ENCODE measurements at places on chromosomes 6 and 20.

DNA sequence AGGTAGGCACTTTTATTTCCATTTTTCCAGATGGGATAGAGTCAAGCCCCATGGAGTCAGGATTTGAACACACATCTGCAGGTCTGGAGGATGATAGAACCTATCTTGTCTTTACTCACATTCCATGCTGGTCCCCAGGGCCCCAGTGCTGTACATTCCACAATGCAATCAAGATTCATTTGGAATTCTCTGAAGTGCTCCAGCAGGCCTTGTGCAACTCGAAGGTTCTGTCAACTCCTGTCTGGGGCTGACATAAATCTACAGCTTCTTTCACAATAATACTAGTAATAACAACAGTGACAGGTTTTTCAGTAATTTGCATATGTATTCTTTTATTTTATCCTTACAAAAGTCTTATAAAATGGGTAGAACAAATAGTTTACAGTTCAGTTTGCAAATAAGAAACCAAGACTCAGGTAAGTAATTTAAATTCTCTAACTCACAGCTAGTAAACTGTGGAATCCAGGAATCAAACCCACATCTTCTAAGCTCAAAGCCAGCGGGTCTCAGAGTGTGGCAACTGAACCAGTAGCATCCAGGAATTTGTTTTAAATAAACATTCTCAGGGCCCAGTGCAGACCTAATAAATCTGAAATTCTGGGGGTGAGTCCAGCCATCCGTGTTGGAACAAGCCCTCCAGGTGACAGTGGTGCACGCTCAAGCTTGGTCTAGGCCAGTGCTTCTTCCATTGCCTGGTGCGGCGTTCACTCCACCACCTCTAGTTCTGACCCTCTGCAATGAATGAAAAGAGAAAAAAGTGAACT lies 137.0 kb upstream of the TNFAIP3 start:
- no peak for DNase-seq

DNA sequence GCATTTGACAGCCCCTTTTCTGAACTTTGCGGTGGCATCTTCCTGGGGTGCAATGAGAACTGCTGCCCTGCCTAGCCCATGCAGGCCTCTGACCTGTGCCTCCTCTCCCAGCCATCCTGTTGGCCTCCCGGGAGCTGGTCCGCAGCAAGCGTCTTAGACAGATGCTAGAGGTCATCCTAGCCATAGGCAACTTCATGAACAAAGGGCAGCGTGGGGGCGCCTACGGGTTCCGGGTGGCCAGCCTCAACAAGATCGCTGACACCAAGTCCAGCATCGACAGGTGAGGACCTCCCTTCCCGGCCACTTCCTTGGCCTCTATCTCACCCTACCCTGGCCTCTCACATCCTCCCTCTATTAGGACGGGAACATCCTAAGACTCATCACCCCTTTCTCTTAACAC lies 37.6 kb downstream of the MOCS1 start:
- no peak for DNase-seq

DNA sequence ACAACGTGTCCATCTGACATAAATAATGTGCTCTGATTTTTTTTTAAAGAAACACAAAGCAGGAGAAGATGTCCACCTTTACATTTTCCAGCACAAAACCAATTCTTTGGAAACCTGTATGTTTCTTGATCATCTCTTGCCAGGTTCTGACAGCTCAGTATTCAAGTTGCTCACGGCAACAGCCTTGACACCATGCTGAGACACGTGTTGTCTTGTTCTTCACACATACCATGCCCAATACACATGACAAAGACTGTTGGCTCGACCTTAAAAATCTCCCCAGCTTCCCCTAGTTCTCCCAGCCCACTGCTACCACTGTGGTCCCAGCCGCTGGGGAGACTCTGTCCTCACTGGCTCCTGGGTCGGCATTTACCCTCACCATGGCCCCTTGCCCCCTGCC lies 518.9 kb downstream of the PREX1 start:
- DNase-seq = no peak

DNA sequence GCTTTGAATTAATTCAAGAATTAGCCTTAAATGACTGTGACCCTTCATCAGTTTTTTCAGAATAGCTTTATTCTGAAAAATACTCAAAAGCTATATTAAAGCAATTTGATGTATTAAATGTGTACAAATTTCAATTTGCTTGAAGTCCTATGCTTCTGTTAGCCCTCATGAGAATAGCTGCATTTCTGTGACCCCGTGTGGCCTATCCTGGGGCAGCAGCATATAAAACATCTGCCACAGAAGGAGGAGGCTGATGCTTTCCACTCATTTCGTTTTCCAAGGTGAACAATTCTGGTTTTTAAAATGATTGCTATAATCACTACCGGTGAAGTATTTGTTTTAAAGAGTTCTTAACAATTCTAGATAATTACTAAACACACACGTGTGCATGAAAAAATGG lies 360.3 kb downstream of the BTBD9 start:
- no peak for DNase-seq

DNA sequence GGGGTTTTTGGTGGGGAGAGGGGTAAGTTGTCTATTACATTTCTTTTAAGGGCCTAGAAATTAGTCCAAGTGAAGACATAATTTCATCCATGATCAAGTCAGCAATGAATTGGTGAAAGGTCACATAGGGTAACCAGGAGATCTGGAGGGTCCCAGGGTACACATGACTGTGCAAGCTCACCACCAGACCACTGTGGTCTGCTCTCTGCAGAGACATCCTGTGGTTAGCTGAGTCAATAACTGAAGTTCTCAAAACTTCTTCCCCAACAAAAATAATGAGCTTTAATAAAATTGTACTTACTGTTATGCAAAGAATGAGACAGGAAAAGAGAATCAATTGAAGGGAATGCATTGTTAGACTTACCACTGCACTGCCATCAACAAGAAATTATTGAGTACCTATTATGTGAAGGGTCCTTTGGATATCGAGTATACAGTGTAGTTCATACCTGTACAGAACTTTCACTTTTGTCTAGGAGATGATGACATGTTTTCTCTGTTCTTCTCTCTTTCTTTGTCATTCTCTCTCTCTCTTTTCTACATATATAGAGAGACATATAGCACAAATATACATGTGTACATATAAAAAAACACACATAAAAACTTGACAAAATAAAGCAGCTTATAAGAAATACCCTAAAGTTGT lies 209.8 kb downstream of the GJA1 start:
- DNase-seq = no peak

DNA sequence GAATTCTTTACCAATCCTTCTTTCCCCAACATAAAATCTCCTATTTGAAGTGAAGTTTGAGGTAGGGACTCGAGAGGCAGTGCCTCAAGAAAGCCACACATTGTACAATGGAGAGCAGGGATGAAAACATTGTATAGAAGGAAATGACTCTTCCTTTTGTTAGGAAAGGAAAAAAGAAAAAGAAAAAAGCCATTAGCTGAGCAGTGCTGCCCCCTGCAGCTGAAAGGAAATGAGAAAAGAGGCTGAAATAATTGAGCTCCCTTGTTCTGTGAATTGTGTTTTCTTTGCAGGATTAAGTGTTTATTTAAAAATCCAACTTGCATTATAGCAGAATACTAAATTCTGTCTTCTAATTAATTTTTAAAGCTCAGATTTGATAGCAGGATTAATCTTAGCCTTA lies 162.9 kb upstream of the SASH1 start:
- no peak for DNase-seq

- no peak for DNase-seq
Measured at GRCh38 chr6:46099952-46100351, 29.8 kb upstream of the ENPP4 start.

- DNase-seq = no peak
Measured at GRCh38 chr6:109493865-109494264, 10.8 kb upstream of the ZBTB24 start.

DNA sequence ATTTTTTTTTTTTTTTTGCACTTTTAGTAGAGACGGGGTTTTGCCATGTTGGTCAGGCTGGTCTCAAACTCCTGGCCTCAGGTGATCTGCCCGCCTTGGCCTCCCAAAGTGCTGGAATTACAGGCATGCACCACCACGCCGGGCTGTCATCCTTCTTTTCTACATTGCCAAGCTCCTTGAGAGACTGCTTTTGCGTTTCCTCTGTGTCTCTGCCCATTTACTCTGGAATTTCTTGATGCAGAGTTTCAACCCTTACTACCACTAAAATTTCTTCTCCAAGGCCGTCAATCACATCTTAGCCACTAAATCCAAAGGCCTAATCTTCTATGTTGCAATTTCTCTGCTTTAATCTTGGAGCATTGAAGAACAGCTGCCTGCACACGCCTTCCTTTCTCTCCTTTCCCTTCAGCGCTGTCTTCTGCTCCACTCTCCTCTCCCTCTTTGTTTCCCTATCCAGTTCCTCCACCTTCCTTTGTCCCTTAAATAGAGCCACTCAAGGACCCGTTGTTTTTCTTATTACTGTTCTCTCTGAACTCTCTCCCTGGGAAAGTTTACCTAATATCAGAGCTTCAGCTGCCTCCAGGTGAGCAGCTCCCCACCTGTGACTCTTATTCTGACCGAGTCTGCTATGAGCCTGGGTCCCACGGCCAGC lies 98.8 kb downstream of the SLC35B3 start:
- DNase-seq = no peak

GRCh38 chr6:39938773-39939654 lies 4.8 kb upstream of the MOCS1 start:
- no peak for DNase-seq

Data from stimulated activated CD8-positive, alpha-beta memory T cell treated with anti-CD3 and anti-CD28 coated beads, Interleukin-7, amount 100 ng/mL, for 1 hour (primary cell).